ENCODE measurements at places on chromosomes 2 and 18.
A peak's percentile ranks its signal among the peaks of the same experiment; 100 is the strongest.

DNA sequence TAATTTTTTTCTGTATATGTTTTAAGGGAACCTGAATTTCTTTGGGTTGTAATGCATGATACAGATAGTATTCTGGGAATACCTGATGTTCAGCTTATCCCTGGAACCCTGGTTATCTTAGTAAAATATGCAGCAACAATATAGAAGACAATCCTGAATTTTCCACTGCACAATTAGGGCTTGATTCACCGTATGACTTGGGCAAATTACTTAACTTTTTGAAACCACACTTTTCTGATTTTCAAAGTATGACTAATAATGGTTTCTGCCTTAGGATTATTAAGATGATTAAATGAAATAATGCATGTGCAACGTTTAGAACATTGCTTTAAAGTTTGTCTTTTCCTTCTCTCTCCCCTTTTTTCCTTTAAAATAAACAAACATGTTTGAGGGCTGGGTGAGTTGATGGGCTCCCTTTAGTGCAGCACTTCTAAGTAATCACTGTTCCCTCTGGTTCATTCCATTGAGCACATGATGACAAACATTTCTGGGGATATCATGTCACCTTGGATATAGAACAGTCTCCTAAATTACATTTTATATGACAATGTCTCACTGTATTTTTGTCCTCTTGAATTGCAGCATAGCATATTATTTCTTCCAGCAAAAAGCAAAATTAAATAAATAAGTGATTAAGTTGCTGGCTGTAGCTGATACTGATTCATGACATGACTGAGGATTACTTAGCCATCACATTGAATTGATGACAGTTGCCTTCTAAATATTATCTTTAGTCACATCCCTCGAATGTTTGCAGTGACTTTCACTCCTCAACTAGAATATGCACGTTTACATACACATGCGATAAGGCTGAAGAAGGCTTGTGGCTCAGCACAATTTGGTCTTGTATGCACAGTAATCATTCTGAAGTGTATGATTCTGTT lies 254.5 kb downstream of the NEDD4L start:
- DNase-seq: no peak

- no peak for DNase-seq
Observed at GRCh38 chr2:134368009-134368817, 114.3 kb downstream of the MGAT5 start.

DNA sequence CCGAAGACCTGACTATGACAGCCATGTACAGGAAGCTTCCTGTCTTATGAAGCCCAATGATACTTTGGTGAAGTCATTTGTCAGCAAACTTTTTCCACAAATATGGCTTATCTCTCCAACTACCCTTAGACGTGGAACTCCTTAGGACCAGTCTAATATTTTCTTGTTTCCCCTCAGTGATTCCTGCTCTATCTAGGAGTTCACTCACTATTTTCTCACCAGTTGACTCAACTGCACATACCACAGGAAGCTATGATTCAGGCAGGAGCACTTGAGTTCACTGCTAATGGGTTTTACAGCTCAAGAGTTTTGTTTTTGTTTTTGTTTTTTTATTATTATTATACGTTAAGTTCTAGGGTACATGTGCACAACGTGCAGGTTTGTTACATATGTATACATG lies 109.3 kb downstream of the ANTXR1 start:
- DNase-seq: no peak

- no peak for DNase-seq
Observed at GRCh38 chr2:143123911-143124310, 5.3 kb upstream of the ARHGAP15 start.

DNA sequence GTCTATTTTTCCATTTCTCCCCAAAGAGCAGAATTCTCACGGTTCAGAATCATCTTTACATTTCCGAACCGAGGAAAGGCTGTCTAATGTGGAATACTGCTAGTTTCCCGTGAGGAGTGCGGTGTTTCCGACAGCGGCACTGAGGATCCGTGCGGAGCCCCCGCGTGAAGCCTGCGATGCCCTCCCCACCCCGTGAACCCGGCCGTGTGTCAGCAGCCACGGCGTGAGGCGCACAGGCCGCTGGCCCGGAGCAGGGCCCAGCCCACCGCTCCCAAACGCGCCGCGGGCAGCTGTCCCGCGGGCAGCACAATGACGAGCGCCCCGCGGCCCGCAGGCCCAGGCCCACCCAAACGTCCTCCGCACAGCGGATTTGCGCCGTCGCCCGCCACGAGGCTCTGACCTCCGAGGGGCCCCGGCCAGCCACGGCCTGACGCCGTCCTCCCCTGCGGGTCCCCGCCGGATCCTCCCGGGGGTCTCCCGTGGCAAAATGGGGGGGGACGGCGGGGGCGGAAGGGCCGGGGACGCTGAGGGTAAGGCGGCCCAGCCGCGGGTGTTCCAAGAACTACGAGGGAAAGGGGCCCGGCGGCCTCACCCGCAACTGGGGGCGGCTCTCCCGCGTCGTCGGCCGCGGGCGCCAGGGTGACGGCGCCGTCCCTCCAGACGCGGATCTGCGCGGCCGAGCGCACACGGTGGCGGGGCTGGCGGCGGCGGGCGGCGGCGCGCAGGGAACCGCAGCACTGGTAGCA lies 796 bp downstream of the SPIRE1 start:
- peak; percentile 22 for DNase-seq

GRCh38 chr2:4029081-4029480 lies 325.7 kb downstream of the DCDC2C start:
- no peak for DNase-seq

Measured in stimulated activated CD4-positive, alpha-beta T cell treated with anti-CD3 and anti-CD28 coated beads, Interleukin-4, amount 100 ng/mL, for 48 hours (primary cell).